ENCODE measurements at places on chromosomes 5 and 9.
A peak's percentile ranks its signal among the peaks of the same experiment; 100 is the strongest.

GRCh38 chr9:88992556-88992955 lies 1.3 kb downstream of the S1PR3 start:
- DNase-seq, result no peak

GRCh38 chr5:139761057-139761450 lies 34.6 kb upstream of the PSD2 start:
- no peak for DNase-seq

- no peak for DNase-seq
These were observed 17.7 kb upstream of the IL6ST start for GRCh38 chr5:56012281-56012963.

- DNase-seq, result no peak
These were observed 44.8 kb downstream of the EHMT1 start for GRCh38 chr9:137663584-137663983.

GRCh38 chr9:137460363-137461315 lies 1.5 kb upstream of the NSMF start:
- DNase-seq, result no peak

GRCh38 chr5:127652952-127653611 lies 4.2 kb downstream of the CTXN3 start:
- DNase-seq, result no peak

DNA sequence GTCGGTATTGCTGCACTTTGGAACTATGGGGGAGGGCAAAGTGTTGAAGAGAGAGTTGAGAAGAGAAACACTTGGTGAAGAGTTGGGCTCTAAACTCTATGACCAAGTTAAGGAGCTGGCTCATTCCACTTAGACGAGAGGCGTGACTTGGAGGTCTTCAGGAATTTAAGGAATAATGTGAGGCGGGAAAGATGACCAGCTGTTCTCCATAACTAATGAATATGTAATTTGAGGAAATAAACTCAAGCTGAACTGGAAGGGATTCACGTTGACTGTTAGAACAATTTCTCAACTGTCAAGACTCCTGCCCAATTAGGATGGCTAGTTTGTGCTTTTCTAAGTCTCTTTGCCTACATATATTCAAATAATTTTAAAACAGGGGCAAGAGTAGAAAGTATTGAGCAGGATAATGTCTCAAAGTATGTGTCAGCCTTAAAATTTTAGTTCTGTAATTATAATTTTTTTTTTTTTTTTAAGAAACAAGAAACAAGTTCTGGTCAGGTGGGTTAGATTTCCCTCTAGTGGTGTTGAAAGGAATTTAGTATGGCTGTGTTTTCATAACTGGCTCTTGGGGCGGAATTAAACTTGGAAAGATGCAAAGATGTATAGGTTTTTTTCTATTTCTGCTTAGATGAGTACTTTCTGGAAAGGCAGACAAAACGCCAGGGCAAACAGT lies 33.4 kb downstream of the TMEM252 start:
- no peak for DNase-seq

- DNase-seq, result no peak
These were observed 12.6 kb downstream of the ISL1 start for GRCh38 chr5:51395666-51396356.

DNA sequence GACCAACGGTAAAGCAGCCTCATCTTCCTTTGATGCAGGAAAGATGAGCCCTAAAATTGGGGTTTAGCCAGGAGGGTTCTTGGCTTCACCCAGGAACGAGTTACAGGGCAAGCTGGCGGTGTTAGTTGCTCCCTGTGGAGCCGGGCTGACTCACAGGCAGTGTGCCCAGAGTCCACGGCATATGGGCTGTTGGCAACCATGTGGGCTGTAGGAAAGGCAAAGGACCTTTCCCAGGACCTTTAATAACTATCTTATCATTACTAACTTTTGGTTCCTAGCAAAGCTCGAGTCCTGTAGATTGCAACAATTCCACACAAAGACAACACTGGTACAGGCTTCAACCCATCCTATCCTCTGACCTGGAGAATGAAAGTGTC lies 29.8 kb upstream of the CLPTM1L start:
- no peak for DNase-seq

GRCh38 chr9:34059281-34059680 lies 10.6 kb upstream of the UBAP2 start:
- DNase-seq, result no peak

DNA sequence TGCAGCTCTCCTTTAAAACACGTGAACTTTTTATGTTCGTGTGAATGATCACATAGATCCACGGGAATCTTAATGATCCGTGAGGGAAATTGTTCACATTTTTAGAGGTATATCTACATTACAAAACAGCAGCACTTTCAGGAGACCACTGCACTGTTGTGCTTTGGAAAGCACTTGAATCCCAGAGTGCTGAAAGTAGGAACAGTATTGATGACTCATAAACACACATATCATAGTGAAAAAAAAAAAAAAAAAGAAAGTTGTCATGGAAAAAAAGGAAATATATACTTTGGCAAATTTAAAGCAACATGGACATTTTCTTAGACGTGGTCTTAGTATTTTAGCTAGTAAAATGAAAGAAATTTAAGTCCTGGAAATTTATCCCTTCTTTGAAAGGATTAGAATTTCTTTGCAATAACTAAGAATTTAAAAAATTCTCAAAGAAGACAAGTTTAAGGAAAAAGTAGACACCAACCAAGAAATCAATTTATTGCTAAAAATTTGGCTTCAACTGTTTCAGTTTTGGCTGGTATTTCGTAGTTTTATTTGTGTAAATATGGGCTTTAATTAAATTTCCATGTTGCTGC lies 55.4 kb downstream of the ADGRV1 start:
- DNase-seq, result no peak

GRCh38 chr9:77987880-77988525 lies 43.6 kb downstream of the GNAQ start:
- DNase-seq, result no peak

DNA sequence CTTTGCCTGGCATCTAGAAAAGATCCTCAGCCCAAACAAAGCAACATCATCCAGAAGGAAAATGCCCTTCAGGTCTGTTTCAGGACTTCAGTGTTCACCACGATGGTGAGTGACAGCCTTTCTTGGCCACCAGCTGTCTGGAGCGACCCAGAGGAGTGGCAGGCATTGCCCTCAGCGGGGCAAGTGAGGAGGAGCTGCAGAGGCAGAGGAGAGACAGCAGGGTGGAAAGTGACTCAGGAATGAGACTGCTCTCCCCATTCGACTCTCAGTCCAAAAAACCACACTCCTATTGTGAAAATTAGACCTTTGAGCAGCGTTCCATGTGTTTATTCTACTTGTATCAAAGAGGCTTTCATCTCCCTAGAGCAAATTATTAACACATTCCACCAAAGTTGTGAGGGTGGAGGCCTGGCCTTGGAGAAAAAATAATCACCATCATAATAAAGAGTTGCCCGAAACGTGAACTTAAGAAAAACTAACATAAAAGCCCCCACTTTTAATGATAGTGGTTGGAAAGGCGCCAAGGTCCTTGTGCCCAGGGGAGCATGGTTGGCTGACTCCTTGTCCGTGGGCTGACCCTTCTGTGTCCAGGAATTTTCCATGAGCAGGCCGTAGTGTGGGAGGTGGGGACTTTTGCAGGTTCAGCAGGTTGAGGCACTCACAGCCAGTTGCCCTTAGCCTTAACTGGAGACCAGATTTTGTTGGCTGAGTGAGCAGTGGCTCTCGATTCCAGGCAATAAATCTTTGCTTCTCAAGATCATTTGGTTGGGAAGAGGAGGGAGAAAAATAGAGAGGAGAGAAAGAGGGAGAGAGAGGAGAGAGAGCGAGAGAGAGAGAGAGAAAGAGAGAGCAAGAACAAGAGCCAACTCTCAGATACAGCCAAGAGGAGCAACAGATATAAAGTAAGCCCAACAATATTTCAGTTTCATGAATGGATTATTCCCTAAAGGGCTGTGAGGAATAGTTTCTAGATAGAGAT lies 125.9 kb upstream of the ANKRD55 start:
- DNase-seq, result no peak

GRCh38 chr9:7119612-7120011 lies 361.8 kb downstream of the KDM4C start:
- no peak for DNase-seq

GRCh38 chr9:115864581-115864980 lies 289.0 kb upstream of the PAPPA start:
- no peak for DNase-seq

DNA sequence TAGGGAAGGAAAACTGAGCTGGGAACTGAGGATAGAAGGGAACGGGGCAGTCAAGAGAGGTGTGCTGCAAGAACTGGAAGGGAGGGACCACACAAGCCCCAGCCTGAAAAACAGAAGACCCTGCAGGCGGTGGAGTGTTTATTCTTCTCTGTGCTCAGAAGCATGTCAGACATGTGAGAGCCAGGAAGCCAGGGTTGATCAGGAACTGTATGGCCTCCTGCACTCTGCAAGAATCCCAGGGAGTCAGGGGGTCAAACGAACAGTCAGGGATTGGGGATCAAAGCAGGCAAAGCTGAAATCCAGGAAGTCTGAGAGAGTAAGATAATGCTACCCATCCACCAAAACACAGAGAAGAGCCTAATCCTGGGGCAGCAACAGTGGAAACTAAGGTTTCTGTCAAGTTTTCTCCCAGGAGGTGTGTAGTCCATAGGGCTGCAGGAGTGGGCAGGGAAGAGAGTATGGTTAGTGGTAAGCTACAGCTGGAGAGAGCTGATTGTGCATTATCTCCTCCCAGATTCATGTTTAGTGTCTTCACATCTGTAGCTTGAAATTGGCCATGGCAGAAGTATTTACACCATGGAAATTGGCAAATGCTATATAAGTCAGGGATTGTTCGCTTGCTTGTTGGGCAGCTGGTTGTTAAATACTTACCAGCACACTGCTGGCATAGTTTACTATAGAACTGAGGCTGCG lies 115.4 kb upstream of the SLC44A1 start:
- no peak for DNase-seq

DNA sequence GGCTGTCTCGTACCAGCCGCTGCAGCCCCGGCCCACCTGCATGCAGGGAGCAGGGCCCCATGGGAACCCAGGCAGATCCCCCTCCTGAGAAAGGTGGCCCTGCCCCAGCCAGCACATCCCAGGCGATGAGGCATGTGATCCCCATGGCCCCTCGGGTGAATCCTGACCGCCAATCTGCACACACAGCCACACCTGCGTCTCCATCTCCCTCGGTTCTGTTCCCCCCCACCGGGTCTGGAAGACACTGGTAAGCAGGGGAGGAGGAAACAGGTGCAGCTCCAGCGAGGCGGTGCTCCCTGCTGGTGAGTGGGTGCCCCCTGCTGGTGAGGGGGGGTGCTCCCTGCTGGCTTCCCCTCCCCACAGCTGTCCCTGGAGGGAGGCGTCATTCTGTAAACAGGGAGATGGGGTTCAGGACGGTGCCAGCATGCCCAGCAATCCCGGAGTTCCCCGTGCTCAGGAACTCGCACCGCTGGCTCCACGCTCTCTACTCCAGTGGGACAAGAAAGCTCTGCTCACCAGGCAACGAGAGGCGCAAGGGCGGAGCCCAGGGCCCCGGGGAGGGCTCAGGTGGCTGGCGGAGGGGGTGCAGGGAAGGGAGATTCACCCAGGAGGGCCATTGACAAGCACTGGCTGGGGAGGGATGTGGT lies 28.4 kb upstream of the SLC12A7 start:
- DNase-seq, result peak; percentile 75

GRCh38 chr9:91541734-91542133 lies 118.1 kb upstream of the NFIL3 start:
- no peak for DNase-seq

- DNase-seq, result no peak
These were observed 138.9 kb upstream of the CDKN2B start for GRCh38 chr9:22147813-22148527.

GRCh38 chr5:170425731-170426130 lies 36.6 kb upstream of the KCNMB1 start:
- DNase-seq, result no peak

- DNase-seq, result peak; percentile 58
These were observed 112.8 kb upstream of the PTCH1 start for GRCh38 chr9:95629585-95629984.

DNA sequence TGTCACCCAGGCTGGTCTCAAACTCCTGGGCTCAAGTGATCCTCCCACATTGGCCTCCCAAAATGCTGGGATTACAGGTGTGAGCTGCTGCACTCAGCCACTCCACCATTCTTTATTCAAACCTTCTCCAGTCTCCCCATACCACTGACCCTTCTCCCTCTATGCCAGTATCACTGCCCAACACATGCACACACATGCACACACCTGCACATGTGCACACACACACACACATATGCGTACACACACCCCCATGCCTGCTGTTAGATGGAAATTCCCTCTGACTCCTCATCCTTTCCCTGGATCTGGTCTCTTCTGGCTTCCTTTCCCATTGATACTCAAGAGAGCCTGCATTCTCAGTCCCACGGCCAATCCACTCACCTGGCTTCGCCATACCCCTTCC lies 170.0 kb downstream of the CRB2 start:
- DNase-seq, result no peak

DNA sequence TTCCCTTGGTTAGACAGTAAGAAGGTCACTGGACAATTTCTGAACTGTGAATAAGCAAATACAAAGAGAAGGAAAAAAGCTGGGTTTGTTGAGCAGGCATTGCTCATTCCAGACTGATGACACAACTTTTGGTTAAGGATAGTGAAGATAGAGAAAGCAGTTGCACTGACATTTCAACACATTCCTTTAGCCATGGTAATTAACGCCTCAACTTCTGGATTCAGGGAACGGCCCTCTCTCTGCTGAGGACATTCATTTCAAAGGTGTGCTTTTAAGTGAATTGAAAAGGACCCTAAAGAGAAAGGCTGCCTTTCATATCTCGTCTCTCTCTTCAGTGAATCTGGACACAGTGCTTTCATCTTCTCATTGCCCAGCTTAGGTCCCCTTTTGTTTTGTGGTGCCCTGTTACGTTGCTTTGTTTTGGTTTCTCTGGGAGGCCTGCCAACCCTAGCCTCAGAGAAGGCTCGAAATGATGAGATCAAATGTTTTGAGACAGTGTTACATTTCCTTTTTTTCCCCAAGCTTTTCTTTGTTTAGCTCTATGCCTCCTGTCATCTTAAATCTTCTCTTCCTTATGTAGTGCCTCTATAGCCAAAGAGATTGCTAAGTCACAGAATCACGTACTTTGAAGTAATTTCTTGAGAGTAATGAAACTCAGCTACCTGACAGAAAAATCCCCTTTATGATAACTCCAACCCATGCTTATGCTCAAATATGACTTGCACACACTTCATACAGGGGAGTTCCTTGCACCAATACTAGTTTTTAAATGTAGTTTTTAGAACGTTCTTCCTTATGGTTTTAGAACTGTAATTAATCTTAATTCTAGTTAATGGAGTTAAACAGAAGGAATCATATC lies 94.4 kb upstream of the IFNE start:
- DNase-seq, result no peak

GRCh38 chr9:38039907-38040682 lies 28.9 kb downstream of the SHB start:
- no peak for DNase-seq

GRCh38 chr9:92528522-92528849 lies 7.3 kb downstream of the ECM2 start:
- DNase-seq, result no peak

GRCh38 chr9:36150574-36151315 lies 14.2 kb downstream of the GLIPR2 start:
- no peak for DNase-seq

GRCh38 chr5:88542786-88543185 lies 274.1 kb upstream of the TMEM161B start:
- no peak for DNase-seq
